ENCODE measurements at places on chromosomes 3 and 15.

- DNase-seq, result no peak
These were observed 522.3 kb downstream of the ROBO1 start for GRCh38 chr3:79245284-79246138.

DNA sequence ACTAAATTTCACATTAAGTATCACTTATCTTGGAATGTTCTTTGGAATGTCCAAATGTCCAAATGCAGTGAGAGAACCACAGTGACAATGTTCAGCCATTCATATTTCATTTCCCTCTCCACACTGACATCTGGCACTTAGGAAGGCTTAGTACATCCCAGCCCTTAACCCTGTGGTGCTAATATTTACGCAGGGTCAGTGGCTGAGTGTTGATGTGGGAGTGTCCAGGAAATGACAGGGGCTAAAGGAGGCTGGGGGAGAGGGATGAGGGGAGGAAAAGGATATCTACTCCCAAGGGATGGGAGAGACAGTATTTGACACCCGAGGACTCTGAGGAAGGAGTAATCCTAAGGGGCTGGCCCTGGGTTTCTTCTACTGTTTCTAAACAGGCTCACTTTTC is 14.1 kb upstream of the CCR4 start:
- no peak for DNase-seq

GRCh38 chr3:191301782-191302411 is 27.3 kb upstream of the CCDC50 start:
- no peak for DNase-seq

DNA sequence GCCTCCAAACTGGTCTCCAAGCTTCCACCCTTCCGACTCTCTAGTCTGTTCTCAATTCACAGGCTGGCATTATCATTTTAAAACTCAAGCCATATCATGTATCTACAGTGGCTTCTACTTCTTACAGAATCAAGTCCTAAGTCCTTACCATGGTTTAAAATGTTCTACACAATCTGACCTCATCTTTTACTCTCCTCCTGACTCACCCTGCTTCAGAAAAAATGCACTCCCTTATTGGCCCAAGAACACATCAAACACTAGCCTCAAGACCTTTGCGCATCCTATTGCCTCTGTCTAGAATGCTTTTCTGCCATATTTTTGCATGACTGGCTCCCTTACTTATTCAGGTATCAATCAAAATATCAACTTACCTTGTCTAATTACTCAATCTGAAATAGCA is 11.0 kb downstream of the MRPL3 start:
- no peak for DNase-seq

DNA sequence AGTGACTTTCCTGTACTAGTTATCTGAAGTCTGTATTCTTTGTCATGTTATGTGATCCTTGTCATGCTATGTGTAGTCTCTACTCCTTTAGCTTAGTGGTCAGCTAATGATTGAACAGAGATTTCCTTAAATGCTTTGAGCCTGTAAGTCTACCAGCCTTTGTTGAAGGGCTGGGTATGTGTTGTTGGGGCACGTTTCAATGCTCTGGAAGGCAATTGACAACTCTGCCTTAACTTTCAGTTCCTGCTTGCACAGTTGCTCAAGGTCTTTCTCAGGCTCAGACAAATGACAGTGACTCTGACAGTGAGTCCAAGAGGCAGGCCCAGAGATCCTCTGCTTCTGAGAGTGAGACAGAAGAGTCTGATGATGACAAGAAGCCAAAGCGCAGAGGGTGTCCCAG is 89.3 kb downstream of the CHD2 start:
- DNase-seq, result no peak

GRCh38 chr3:99873269-99874102 is 55.8 kb downstream of the CMSS1 start:
- DNase-seq, result no peak

GRCh38 chr3:277873-278272 is 81.3 kb downstream of the CHL1 start:
- no peak for DNase-seq

GRCh38 chr15:69502470-69503045 is 49.9 kb downstream of the RPLP1 start:
- DNase-seq, result no peak

GRCh38 chr3:75294124-75294523 is 370.0 kb upstream of the FRG2C start:
- no peak for DNase-seq

DNA sequence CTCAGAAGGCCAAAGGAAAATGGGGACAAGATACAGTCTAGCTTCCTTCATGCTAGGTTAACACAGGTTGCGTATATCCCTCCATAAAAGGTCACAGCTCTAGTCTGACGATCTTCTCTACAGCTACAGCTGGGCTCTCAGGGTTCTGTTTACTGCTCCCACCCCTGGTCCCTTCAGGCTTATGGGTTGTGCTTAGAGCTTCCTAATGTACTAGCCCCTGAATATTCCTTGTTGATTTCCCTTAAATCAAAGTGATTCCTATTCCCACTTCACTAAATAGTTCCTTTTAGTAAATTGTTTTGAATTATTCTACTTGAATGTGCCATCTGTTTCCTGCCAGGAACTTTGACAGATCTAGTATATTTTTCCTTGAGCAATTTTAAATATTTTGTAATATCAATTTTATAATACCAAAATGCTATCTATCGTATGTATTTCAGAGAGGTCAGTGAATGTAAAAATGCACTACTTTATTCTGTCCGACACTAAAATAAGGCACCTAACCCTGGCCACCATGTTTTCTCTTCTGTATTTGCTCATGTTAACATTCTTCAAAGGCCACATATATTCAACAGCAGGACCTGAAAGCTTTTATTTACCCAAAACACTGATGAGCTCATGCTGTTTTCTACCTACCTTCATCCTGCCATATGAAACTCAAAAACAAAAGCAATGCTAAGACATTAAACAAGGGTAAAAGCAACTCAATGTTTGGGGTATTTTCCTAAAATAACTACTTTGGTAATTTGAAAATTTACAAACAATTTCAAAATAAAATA is 92.8 kb upstream of the TGFBR2 start:
- no peak for DNase-seq

GRCh38 chr15:74415966-74416916 is 17.5 kb downstream of the SEMA7A start:
- no peak for DNase-seq

GRCh38 chr15:38826880-38827279 is 262.3 kb upstream of the RASGRP1 start:
- DNase-seq, result no peak

DNA sequence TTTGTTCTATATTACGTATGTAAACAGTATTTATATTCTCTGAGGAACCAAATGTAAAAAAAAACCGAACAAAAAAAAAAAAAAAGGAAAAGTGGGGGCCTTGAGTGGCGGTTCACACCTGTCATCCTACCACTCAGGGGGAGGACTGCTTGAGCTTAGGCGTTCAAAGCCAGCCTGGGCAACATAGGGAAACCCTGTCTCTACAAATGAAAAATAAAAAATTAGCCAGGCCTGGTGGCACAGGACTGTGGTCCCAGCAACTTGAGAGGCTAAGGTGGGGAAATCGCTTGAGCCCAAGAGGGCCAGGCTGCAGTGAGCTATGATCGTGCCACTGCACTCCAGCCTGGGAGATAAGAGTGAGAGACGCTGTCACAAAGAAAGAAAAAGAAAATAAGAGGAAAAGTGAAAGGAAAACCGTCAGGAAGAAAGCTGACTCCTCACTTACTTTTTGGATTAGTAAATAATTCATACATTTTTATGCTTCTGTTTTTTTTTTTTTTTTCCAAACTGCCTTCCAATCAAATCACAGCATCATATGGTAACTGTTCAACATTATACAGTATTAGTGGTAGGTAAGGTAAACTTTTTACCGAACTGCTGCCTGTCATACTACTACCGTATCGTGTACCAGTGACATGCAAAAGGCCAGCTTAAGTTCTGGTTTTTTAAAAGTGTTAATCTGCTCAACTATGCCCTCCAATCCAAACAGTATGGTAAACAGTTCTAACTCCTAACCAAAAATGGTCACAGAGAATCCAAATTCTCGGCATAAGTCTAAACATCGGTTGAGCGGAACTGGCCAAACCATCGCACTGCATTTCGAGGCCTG is 1.2 kb downstream of the PHC3 start:
- no peak for DNase-seq

- no peak for DNase-seq
These were observed 151.2 kb downstream of the SERPINI1 start for GRCh38 chr3:167886690-167887089.

DNA sequence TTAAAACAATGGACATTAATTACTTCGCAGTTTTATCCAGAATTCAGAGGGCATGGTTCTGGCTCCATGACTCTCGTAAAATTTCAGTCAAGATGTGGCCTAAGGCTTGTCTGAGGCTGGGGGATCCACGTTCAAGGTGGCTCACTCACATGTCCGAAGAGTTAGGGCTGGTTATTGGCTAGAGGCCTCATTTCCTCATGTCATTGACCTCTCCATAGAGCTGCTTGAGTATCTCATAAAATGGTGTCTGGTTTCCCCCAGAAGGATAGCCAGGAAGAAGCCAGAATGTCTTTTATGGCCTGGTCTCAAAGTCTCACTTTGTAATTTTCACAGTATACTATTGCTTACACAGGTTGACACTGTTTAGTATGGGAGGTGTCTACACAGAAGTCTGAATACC is 67.3 kb upstream of the DCBLD2 start:
- DNase-seq, result no peak

DNA sequence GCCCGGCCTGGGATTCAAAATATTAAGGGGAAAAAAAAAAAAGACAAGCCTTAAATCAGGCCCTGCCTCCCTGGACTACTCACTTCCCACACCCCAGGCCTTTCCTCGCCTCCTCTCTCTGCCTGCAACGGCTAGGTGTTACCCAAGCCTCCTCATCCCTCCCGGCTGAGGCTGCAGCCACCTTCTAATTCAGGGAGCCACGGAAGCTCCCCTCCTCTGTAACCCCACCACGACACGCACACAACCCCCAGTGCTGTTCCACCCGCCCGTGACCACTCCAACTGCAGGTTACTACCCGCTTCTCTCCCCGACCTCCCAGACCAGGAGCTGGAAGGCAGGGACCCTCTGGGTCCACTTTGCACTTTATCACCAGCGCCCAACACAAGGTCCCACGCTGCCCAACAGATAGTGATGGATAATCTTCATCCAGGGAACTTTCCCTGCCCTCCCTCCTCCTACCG is 936 bp downstream of the KIF7 start:
- DNase-seq, result no peak

DNA sequence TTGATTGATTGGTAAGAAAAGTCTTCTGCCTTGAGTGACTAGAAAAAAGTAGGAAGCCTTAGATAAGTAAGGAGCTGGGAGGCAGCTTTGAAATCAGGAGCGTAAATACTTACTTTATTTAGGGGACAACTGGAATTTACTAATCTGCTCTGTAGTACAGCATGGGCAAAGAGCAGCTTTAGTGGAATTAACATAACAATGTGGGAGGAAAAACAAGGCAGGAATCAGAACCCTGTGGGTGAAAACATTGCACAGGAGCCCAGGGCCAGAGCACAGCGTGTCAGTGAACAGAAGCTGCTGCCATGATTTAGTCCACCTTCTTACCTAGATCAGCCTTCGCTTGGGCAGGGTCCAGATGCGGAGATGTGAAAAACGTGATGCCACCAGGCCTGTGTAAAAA is 14.6 kb downstream of the FMN1 start:
- DNase-seq, result no peak

GRCh38 chr3:157459706-157460105 is 23.1 kb downstream of the PTX3 start:
- no peak for DNase-seq

DNA sequence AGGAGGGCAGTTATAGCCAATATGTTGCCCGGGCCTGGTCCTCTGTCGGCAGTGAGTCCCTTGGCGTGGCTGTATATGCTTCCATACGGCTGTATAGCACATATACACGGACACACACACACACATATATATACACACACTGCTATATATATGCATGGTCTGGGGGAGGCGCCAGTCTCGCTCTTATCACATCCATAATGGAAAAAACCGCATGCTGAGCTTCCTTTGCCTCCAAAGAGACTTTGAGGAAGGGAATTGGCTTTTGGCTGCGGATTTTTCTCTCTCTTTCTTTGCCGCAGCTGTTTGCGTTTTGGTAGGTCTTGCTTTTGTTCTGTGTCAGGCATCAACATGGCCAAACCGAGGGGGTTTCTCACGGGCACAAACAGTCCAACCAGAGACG is 11.3 kb upstream of the TMEM115 start:
- DNase-seq, result no peak

- DNase-seq, result no peak
These were observed 94.2 kb downstream of the NUP210 start for GRCh38 chr3:13325892-13326443.

DNA sequence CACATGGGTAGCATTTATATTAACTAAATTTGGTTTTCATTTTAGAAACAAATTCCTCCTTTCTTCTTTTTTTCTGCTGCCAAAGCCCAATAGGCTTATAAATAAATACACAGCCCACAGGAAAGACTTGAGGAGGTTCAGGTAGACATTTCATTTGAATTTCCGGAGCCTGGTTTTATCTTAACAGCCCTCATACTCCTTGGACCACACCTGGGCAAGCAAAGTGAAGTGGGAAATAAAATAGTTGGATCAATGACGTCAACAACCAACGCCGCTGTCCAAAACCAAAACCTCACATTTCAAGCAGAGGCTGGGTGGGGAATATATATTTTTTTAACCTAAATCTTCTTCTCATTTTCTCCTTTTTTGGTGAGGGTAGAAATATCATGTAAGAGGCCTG is 53.2 kb downstream of the RFTN1 start:
- DNase-seq, result no peak

GRCh38 chr3:61938878-61939549 is 377.6 kb downstream of the PTPRG start:
- DNase-seq, result no peak

- no peak for DNase-seq
These were observed 9.0 kb downstream of the SLC24A1 start for GRCh38 chr15:65630760-65631159.

DNA sequence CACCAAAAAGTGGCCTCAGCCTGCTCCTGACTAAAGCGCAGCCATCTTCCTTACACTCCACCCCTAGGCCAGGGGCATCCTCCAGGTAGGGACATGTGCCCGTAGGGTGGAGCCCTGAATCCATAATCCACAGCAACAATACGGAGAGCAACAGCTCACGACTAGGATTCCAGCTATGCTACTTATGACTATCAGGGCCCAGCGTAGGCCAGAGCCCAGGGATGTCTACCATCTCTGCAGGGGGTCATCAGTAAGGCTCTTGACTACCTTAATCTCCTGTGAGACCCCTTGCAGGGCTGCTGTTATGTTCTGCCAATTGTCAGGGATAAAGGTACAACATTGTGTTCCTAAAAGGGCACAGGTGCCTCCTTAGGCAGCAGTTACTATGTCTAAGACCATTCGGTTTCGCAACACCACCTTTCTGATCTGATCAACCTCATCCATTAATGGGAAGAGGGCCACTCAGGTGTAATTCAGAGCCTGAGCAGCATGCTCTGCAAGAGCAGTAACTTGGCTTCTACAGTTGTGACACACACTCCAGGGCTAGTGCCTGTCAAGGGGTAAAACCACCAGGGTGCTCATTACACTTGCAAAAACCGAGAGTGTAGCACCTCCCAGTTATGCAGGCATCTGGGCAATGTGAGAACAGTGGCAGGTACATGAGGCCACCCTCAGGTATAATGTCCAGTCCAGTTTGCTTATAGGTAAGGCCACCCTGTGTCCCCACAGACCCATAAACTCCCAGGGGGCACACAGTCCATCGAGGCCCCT is 11.0 kb downstream of the CCRL2 start:
- DNase-seq, result no peak
